ENCODE measurements at places on chromosomes 1 and 21.
A peak's percentile ranks its signal among the peaks of the same experiment; 100 is the strongest.

GRCh38 chr1:212030936-212031528 lies 4.3 kb downstream of the INTS7 start:
- no peak for DNase-seq

DNA sequence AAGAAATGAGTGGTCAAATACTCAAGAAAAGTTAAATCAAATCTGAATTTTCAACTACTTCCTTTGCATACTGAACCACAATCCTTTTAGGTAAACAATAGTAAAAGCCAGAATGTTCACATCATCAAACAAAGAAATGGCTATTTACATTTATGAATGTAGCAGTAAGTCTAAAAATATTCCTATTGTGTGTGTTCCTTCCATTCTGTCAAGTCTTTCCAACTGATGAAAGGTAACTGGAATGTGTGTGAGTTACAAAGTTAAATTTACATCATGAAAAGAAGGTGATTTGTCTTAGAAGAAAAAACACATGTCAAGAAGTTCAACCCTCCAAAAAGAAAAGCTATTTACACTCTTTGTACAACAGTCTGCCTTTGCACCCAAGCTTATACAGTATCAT lies 203.1 kb downstream of the SIPA1L2 start:
- no peak for DNase-seq

DNA sequence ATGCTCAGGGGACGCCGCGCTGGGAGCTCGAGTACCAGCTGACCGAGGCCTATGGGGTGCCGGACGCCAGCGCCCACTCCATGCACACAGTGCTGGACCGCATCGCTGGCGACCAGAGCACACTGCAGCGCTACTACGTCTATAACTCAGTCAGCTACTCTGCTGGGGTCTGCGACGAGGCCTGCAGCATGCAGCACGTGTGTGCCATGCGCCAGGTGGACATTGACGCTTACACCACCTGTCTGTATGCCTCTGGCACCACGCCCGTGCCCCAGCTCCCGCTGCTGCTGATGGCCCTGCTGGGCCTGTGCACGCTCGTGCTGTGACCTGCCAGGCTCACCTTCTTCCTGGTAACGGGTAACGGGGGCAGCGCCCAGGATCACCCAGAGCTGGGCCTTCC lies 1.3 kb upstream of the XKR8 start:
- no peak for DNase-seq

- no peak for DNase-seq
These were observed 140.1 kb upstream of the DUSP10 start for GRCh38 chr1:221881805-221882581.

DNA sequence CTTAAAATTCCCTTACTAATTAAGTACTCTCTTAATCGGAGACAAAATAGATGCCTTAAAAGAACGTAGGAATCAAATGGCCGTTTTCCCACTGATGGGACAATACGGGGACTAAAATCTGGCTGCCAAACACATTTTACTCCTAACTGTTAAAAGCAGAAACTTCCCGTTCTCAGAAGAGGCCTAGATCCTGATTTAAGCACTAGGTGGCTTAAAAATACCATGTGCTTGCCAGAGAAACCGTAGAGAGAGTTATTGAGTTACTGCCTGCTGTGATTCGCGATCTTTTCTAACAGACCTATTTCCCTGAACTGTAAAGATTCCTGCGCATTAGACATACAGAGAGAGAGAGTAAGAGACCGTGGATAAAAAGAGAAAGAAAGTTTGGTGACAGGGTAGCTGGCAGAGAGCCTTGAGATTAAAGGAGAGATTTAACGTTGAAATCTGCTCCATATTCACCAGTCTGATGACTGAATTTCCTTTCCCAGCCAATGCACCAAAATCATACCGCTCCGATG lies 54.4 kb upstream of the STUM start:
- DNase-seq = no peak

DNA sequence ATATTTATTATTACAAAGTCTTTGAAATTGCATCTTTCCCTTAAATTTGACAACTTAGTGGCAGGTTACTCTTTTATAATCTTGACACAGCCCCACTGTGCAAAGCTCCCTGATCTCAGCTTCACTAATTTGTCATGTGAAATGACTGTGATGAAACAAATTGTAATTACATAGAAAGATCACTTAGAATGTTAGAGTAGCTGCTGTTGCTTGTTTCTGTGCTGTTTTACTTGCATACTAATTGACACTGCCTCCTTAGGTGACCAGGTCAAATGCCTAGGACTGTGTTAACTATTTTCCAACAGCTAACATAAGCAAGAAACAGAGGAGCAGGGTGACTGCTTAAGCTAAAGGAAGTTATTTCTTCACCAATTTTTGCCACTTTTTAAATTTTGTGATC lies 211.3 kb downstream of the ZNF326 start:
- no peak for DNase-seq

DNA sequence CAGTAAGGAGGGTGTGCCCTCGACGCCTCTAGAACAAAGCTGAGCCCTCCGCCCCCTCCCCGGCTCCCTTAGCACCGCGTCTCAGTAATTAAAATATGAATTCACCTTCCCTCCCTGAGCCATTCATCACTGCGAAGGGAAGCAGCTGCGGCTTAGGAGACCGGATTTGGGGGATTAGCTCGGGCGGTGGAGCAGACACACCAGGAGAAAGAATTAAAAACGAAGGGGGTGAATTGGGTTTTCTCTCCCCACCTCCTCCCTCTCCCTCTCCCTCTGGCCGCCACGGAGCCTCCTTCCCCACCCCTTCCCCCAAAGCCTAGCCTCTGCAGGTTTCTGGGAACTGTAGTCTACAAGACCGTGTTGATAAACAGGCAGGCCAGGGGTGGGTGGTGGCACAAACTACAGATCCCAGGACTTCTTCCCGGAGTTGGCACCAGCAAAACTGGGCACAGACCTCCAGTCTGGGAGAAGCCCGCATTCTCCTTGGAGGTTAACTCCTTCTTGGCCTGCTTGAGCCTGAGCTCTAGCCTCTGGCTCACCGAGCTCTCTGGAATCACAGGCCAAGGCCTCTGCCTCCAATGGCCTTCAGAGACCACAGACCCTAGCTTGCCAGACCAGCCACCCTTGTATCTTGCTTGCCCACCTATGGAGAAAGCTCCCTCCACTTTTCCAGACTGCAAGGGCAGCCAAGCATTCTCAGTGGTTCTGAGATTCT lies 10.8 kb downstream of the BLACAT1 start:
- DNase-seq = no peak

DNA sequence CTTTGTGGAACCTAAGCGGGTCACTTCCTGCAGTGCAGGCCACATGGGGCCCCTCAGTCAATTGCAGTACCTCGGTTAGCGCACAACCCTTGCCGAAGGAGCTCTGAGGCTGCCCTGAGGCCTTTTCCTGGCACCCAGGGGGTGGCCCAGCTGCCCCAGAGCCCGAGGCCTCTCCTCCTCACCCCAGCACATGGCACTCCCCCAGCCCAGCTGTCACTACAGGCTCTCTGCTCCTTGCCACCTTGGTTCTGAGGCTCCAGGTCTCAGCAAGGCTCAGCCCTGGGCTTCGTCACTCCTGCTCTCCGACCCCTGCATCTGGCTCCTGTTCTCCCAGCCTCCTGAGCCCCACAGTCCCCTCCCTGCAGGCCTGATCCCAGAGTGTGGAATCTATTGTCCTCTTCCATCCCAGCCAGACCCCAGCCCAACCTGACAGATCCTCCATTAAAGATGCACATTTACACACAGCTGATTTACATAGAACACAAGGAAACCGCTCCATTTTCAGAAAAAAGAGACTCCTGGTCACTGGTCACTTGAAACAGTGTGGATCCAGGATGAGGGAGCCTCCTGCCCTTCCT lies 192.8 kb upstream of the POU3F1 start:
- no peak for DNase-seq

DNA sequence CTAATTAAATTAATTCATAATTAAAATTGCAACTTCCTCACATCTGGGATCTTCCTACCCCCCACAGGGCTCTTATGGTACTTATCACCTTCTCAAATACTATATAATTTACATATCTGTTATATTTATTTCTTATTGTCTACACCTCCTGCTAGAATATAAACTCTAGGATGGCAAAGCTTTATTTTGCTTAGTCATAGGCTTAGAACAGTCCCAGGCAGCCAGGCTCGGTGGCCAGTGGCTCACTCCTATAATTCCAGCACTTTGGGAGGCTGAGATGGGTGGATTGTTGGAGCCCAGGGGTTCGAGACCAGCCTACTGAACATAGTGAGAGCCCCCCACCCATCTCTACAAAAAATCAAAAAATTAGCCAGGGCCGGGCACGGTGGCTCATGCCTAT lies 10.0 kb upstream of the VPS13D start:
- no peak for DNase-seq

- no peak for DNase-seq
These were observed 297.6 kb upstream of the VAMP3 start for GRCh38 chr1:7473223-7474142.

DNA sequence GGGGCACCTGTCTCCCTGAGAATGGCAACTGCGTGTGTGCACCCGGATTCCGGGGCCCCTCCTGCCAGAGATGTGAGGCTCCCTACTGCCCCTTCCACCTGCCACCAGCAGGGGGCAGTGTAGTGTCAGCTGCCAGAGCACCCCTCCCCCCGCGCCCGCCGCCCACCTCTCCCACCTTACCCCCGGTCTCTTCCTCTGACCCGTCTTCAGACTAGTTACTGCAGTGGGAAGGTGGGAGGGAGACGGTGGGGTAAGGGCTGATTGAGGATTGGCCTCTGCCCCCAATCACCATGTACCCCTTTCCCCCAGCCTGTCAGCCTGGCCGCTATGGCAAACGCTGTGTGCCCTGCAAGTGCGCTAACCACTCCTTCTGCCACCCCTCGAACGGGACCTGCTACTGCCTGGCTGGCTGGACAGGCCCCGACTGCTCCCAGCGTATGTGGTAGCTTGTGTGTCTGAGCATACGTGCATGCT lies 10.1 kb upstream of the LRRC71 start:
- no peak for DNase-seq

- peak; percentile 61 for DNase-seq
These were observed 4.0 kb downstream of the CAPN2 start for GRCh38 chr1:223716302-223716862.

- DNase-seq = no peak
These were observed 9.6 kb downstream of the CAPN2 start for GRCh38 chr1:223721658-223722607.

GRCh38 chr1:77605246-77606026 lies 77.0 kb downstream of the ZZZ3 start:
- DNase-seq = no peak

DNA sequence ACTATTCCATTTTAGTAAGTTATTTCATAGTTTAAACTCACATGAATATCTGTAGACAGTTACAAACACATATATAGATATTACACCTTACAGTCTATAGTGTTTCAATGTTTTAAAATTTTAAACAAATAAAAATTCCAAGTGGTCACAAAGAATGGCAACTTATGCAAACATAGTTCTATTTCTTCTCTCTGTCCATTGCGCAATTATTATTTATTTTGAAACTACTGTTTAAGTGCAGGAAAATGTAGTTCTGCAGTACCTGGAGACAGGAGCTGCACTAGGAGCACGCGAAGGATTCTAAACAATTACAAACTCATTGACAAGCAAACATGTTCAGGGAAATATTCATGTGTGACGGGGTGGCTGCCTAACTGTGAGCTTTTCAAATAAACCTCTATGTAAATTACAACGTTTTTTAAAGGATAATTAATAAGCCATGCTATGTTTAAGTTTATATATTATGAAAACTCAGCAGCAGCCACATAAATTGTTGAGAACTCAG lies 312.0 kb upstream of the DUSP10 start:
- no peak for DNase-seq

DNA sequence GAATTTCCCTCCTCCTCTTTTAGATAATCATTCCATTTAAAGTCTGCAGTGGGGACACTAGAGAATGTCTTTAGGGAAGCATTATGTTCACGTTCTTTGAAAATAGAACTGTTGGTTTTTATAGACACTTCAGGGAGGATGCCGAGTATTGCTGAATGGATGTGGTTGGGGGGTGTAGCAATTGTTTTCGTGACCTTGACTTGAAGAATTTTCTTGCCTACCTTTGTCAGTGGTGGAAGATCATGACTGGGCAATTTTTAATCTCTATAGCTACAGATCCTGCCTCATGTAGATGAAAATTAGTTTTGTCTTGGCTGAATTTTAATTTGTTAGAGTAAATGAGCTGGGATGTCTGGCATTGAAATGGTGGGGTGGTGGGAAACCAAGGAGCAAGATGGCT lies 3.8 kb downstream of the SMG7 start:
- no peak for DNase-seq

DNA sequence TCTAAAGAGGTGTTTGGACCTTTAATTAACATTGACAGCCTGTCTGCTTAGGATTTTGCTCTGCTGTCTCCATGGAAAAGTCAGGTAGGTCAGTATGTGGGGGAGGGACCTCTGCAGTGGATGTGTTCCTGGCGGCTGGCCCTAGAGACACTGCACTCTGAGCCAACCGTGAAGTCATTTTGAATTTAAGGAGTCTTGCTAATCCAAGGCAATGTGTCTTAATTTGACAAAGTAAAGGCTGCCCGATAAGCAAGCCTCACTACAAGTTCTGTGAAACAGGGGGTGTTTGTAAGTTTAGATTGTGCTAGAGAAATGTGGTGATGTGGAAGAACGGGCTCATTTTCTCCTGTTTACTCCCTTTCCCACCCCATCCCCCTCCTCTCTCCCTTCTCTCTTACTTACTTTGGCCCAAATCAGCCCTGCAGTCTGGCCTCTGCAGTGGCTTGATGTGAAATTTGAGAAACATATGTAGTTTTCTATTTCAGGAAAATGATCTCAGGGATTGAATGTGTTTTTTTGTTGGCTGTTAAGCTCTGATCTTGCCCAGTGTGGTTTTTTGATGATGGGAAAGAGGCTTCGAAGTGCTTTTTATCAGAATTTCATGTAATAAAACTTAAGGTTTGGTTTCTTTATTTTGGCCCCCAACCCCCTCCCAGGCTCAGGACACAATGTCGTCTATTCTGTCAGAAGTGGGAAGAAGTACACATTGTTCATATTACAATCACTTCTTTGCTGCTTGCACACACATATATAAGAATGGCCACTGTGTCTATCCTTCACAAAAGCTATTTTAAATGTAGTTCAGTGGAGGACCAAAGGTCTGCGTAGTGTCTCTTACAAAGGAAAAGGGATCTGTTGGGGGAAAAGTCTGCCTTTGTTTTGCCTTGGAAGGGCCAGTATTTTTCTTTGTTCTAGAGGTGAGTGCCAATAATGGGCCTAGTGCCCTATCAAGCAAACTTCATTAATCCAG lies 96.6 kb downstream of the FGGY start:
- peak; percentile 52 for DNase-seq

- no peak for DNase-seq
These were observed 126.5 kb upstream of the KCNK1 start for GRCh38 chr1:233487408-233487807.

DNA sequence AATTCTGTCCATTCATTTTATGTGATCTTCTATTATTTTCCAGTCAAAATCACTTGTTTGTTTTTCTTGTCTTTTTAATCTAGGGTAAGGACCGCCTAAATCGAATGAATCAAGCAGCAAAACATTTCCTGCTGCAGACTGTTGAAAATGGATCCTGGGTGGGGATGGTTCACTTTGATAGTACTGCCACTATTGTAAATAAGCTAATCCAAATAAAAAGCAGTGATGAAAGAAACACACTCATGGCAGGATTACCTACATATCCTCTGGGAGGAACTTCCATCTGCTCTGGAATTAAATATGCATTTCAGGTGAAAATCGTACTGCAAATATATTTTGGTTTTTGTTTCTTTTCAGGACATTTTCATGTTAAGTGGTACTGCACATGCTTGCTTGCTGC lies 20.5 kb downstream of the CLCA4 start:
- DNase-seq = no peak

GRCh38 chr1:151620286-151620685 lies 8.4 kb downstream of the SNX27 start:
- DNase-seq = no peak
